ENCODE measurements at places on chromosomes 6 and 20. TPM values are rescaled to one million over a fixed set of nuclear protein-coding genes. Genes with fewer than 3 reads are reported as not detected.

DNA sequence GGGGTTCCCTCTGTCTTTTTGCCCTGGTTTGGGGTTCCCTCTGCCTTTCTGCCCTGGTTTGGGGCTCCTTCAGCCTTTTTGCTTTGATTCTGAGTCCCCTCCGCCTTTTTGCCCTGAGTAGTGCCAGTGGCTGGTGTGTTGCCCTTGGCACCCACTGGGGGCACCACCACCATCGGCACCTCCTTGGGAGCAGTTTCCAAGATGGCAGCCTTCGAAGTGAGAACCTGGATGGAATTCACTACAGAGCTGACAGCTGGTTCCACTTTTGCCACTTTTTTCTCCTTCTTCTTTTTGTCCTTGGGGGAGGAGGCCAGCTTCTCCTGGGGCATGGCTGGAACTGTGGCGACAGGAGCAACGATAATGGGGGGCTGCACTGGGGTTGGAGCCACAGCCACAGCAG is 22.2 kb downstream of the RRBP1 start:
- no peak for DNase-seq

The GABRR1 gene
- total RNA-seq, result not detected

- peak; percentile 41 for DNase-seq
Observed at GRCh38 chr6:89818977-89819335, 638 bp downstream of the MDN1 start.

The HEY2 gene
- total RNA-seq, result 38.1 TPM

The CENPW gene
- 8.5 TPM for total RNA-seq

The BEND3 gene
- 6.8 TPM for total RNA-seq

DNA sequence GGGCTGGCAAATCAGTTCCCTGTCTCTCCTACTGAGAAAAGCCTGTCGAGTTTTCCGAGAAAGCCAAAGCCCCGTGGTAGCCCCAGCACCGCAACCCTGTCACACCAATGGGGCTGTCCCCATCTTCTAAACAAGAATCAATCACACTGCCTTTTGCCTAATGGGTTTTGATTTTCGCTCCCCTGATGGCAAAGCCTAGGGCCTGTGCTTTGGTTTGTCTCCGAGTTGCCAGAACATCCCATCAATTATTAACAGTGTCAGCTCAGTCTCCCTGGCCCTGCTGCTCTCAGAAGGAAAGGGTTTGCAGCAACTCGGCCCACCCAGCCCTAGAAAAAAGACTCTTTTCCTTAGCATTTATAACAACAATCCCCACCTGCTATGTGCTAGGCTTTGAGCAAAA is 4.2 kb downstream of the KCNB1 start:
- DNase-seq, result no peak

- no peak for DNase-seq
Observed at GRCh38 chr6:10156875-10157274, 258.0 kb downstream of the TFAP2A start.

DNA sequence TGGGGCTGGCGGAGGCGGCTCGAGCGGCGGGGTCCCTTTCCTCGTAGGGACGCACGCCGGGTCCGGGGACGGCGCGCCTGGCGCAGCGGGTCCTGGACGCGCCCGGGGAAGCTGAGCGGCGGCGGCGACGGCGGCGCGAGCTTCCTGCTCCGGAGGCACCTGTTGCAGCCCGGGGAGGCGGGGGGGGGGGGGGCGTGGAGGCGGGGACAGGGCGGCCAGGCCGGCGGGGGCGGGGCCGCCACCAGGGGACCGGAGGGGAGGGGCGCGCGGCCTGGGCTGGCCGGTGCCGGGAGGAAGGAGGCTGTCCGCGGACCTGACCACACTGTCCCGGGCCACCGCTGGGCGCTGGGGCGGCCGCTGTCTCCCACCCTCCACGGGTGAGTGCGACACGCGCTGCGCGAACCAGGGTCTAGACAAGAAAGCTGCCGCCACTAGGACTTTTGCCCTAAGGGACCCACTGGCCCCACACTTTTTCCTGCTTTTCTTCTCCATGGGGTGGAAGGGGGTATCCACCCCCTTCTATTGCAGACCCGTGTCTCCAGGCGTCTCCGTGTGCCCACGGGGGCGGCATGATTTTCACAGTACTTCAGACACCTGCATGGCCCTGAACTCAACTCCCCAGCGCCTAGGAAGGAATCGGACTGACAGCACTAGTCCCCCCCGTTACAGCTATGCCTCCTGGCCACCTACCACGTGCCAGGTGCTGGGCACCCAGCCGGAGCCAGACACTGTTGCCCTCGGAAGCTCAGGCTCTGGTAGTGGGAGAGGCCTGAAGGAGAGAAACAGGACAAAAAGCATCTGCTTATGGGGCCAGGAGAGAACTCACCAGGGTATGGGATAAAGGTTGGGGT is at the start of gene NFATC2:
TSS of gene NFATC2 (minus strand) at position 149 of the 851 bp plus-strand sequence. CDS start 220 bp downstream, outside the sequence.
- no peak for DNase-seq

GRCh38 chr6:33935439-33936080 is 131.8 kb upstream of the MLN start:
- DNase-seq, result no peak

GRCh38 chr6:119105282-119105681 is 26.8 kb upstream of the FAM184A start:
- DNase-seq, result no peak

DNA sequence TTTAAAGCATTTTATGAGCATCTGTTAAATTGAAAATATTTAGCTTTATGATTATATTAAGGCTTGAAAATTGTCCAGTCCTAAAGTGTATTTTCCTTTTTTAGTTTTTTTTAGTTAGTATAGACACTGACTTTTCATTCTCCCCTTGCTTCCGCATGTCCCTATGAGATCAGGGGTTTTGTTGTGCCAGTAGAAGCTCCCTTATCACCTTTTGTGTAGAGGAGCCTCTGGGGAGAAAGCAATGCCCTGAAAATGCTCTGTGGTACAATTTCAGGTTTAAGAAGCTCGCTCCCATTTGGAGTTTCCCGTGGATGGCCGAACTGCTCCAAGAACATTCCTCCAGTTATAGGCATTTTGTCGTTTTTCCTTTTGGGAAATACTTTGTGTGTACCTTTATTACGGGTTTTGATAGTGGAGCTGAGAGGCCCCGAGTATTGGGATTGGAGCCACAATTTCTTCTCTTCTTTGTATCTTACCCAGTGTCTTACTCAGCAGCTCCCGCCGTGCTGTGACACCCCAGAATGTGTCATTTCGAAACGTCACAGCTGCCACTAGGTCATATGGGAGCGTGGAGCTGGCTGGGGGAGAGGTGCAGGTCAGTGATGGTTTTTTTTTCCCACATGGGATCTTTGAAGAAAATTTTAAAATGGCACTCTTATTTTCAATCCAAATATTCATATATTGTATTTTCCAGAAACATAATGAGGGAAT is 49.9 kb downstream of the RPRD1B start:
- DNase-seq, result peak; percentile 29

GRCh38 chr6:70380252-70380651 is 33.1 kb upstream of the FAM135A start:
- no peak for DNase-seq

- peak; percentile 38 for DNase-seq
Observed at GRCh38 chr20:8049310-8049709, 29.7 kb upstream of the TMX4 start.

- no peak for DNase-seq
Observed at GRCh38 chr20:22473293-22473692, 111.1 kb downstream of the FOXA2 start.

The MAP3K5 gene
- total RNA-seq, result 3.0 TPM

- no peak for DNase-seq
Observed at GRCh38 chr20:41783423-41784208, 165.4 kb upstream of the CHD6 start.

DNA sequence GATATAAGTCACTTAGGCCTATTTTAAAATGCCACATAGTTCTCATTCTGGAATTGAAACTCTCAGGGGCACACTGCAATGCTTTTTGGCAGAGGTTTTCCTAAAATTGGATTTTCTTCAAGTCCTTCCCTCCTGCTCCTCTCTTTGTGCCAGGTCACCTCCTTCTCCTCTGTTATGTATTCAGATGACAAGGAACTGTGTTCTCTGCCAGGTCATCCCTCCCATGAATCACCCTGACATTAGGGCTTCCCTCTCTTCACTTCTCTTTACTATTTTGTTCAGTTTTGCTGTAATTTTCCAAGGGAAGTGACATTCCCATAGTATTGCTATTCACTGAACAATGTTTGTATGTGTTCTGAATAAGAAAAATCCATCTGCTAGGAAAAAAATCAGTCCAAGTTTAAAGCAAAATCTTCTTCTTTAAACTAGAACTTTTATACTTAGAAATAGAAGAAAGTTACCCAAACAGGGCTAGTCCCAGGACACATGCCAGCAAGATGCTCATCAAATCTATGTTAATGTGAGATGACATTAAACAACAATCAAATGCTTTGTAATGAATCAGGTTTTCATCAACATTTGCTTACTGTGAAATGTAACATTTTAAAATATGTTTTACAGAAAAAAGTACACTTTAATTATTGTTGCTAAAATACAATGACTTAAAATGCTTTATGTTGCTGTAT is 461.1 kb downstream of the MMUT start:
- no peak for DNase-seq

DNA sequence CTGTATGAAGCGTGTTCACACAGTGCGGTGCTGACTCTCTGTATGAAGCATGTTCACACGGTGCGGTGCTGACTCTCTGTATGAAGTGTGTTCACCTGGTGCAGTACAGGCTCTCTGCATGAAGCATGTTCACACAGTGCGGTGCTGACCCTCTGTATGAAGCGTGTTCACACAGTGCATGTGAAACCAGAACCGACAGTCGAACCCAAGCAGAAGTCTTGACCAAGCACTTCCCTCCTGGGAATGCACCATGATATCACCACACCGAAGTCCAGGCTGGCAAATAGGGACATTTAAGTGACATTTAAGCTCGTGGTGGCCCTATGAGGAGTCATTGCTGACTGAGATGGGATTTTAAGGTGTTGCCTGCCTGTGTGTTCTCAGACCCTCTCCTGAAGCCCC is 11.3 kb upstream of the SERPINB1 start:
- DNase-seq, result no peak

The ROMO1 gene
- 356 TPM for total RNA-seq

GRCh38 chr6:43636308-43636659 is 644 bp downstream of the MAD2L1BP start:
- peak; percentile 16 for DNase-seq

DNA sequence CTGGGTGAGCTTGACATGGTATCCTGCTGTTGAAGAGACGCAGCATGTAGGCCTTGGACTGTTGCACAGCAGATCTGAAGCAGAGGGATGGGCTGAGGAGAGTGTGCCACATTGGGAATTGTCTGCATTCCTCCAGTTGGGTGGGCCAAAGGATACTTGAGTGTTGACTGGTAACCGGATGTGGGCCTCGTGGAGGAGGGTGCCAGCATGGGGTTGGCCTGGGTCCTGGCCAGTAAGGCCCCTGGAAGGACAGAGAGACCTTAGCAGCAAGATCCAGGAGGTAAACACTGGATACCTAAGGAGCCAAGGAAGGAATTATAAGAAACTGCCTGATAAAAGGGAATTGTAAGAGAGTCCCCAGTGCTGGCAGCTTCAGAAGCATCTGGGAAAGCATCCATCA is 76.9 kb downstream of the FIG4 start:
- peak; percentile 54 for DNase-seq

The RAET1G gene
- total RNA-seq, result not detected

DNA sequence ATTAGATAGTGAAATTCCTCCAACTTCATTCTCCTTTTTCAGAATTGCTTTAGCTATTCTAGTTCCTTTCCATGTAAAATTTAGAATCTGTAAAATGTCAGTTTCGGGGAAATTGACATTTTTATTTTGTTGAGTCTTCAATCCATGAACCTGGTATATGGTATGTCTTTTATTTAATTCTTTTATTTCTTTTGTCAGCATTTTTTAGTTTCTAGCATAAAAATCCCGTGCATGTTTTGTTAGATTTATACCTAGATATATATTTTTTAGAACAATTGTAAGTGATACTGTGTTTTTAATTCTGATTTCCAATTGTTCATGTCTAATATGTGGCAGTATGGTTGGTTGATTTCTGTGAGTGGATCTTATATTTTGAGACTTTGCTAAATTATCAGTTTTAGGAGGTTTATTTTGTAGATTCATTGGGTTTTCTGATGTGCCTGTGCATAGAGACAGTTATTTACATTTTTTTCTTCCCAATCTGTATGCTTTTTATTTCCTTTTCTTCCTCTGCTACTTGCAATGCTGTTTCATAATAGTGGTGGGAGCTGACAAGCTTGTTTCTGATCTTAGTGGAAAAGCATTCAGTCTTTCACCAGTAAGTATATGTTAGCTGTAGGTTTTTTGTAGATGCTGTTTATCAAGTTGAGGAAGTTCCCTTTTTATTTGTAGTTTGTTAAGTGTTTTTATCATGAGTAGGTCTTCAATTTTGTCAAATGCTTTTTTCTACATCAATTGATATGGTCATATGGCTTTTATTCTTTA is 13.7 kb downstream of the TAB2 start:
- no peak for DNase-seq

DNA sequence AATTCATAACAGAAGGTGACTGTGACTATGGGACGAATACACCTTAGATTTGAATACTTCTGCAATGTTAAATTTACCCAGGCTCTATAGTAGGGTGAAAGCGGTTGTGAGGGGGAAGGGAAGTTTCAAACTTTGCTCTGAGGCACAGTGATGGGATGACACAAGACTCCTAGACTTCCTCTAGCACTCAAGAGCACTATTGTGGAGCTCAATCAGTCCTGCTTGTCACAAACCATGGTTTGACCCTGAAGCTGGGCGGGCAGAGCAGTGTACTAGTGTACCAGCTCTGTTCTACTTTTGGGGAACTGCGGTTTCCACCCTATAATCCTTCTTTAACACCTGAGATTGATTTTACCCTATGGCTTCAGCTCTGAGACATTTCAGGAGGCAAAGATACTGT is 17.1 kb downstream of the TRIM27 start:
- DNase-seq, result no peak

Data from cardiac muscle cell (in vitro differentiated cells and primary cell).